Stimulated activated CD4-positive, alpha-beta T cell treated with anti-CD3 and anti-CD28 coated beads, Interleukin-12 subunit alpha, Interleukin-12 subunit beta, amount 100 ng/mL, for 48 hours (primary cell): ENCODE measurements at places on chromosomes 3 and 15.

DNA sequence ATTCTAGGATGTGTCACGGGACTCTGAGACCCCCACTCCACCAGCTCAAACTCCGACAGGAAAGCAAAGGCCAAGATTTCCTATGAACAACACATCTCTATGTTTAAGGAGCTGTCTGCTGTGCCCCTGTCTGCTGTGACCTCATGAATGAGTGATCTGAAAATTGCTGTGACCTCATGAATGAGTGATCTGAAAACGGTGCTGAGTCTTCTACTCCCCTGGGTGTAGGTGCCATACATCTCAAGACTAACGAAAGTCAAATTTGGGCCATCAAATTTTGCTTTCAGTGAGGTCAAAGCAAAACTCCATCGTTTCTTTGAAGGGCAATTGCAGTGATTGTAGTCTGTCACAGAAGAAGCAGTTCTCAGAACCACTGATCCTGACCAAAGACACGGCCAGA, 24.4 kb downstream of the IL5RA start:
- DNase-seq: no peak

GRCh38 chr3:55619046-55619808, 132.1 kb upstream of the WNT5A start:
- no peak for DNase-seq

GRCh38 chr15:65580287-65580686, 30.6 kb downstream of the INTS14 start:
- no peak for DNase-seq

- DNase-seq: peak; percentile 20
Observed at GRCh38 chr15:80059786-80060355, 395 bp downstream of the ZFAND6 start.
